ENCODE measurements at places on chromosomes 6 and 20.

DNA sequence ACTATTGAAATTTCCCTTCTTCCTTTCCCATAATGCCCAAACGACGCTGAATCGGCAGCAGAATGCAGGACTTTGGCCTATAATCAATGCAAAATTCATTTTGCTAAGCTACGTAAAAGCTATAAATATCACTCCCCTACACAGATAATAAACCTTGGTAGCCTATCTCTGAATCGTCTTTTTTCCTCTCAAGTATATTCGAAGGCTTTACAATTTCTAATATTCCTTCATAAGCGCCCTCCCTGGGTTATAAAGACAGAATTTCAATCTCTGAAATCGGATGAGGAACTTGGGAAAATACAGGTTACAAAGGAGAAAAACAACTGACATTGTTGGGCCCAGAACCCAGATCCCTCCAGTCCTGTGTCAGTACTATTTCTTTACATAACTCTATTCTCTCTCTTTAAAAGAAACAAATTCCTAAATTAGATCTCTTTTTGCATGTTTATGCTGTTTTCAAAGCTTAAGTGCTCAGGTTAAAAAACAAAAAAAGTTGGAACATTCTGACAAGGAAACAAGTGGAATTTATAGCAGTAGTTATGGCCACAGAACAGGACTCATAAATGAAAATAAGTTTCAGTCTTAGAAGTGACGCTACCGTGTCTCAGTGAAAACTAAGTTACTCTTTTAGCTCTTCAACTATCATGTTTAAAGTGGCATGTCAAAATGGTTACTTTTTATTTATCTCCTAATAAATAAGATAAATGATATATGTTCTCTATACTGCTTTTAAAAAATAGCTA, 84.5 kb downstream of the SESN1 start:
- DNase-seq = no peak

DNA sequence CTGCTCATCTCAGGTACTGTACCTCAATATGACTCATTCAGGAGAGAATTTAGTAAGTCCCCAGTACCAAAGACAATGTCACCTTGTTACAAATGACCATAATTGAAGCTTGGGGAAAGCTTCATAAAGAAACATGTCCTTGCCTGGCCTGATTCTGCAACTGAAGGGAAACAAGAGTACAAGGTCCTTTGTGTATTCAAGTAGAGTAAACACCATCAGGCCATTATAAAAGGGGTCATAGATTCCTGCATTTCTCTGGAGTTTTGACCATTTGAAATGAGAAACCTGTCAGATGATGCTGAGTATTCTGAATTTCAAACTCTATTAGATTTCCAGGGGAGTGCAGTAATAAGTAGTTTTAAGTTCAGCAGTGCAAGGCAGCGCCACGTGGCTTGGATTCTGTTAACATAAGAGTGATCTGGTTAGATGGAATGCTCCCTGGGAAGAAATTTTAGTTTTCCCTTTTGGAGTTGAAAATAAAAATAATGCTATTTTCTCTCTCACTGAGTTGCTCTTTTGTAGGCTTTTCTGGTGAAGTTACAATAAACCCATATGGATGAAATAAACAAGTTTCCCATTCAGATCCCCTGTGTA, 1054.3 kb downstream of the EPHA7 start:
- no peak for DNase-seq

- DNase-seq = no peak
Observed at GRCh38 chr6:122222761-122223160, 176.7 kb upstream of the HSF2 start.

GRCh38 chr20:24832518-24832917, 116.6 kb upstream of the CST7 start:
- no peak for DNase-seq

GRCh38 chr6:162864911-162865310, 137.1 kb downstream of the PACRG start:
- DNase-seq = no peak

DNA sequence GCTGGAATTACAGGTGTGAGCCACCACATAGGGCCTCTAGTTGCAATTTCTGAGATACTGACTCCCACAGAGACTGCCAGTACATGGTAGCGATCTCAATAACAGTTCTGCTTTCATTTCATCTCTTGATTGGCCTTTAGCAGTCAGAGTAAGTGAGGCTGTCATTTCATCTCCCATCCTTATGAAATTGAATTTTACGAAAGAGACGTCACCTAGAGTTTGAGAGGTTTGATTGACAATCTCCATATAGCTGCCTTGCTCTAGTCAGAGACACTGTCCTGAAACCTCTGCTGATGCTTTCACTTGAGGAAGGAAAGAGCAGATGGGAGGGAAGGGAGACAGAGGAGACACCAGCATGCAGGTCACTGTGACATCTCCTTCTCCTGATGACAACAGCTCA, 466.1 kb downstream of the NKAIN2 start:
- no peak for DNase-seq

- DNase-seq = no peak
Observed at GRCh38 chr6:163296835-163297519, 117.5 kb upstream of the QKI start.

DNA sequence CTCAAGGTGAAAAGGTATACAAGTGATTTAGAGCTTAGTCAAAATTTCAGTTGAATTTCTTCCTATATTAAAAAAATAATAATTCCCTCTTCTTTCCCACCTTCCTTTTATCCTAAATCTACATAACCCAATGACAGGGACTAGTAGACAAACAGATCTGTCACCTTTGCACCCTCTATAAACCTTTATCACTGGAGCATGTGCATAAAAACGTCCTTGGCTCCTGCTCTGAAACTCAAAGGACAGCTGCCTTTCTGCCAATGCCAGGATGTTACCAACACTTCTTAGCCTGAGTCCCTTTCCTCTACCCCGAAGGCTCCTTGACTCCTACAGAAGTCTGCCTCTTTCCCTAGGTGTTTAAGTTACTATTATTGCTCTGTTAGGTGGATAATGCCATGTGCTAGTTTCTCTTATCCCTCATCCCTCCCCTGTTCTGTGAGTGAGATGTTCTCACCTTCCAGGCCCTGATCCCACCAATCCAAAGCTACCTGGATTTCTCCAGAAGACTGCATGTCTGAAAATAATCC, 4.3 kb downstream of the CLVS2 start:
- no peak for DNase-seq

- DNase-seq = no peak
Observed at GRCh38 chr20:13113731-13114130, 105.0 kb downstream of the SPTLC3 start.

DNA sequence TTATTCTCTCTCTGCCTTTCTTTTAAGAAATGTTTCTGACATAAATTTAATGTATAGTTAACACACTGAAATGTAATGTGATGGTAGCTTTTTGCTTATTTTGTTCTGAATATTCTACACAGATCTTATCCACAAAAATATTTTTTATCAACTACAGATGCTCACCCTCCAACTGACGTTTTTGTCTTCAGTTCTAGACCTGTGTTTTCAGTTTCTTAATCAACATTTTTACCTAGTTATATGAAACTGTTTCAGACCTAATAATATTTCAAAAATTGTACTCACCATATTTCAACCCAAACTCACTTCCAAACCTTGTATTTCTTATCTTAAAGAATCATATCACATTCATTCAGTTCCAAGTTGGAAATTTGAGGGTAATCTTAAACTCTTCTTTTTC, 452.8 kb downstream of the RFPL4B start:
- no peak for DNase-seq

GRCh38 chr6:42162384-42162783, 10.8 kb upstream of the GUCA1A start:
- DNase-seq = no peak

GRCh38 chr6:1538369-1538768, 71.3 kb upstream of the FOXC1 start:
- no peak for DNase-seq

- no peak for DNase-seq
Observed at GRCh38 chr6:2599817-2600216, 150.9 kb downstream of the MYLK4 start.

DNA sequence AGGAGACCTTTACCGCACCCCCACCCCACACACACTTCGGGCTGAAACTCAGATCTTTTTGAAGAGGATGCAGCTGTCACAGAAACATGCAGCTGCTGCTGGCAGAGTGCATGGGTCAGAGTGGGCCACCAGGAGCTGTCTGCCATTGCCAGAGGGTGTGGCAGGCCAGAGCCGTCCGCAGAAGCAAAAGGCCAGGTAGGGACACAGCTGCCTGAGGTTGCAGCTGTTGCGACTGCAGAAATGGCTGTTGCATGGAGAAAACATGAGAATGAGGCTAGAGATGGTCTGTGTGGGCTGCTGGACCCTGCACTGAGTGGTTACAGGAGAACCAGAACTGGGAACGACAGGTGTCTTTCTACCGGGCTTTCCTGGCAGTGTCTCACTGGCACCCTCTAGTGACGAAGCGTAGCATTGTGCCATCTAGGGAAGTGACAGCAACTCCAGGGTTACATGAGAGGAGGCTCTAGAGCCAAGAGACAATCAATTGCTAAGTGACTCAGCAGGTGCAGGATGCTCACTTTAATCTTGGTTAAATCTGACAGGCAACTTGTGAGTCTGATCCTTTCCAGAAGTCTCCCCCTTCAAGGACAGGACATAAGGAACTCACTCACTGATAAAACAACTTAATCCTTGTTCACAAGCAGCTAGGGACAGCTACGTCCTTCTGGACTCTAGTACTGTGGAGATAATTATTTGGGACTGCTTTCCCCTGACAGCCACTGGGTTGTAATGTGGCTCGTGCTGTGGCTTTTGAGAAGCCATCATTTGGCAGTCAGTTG, 29.1 kb upstream of the SERPINB9 start:
- peak; percentile 82 for DNase-seq

DNA sequence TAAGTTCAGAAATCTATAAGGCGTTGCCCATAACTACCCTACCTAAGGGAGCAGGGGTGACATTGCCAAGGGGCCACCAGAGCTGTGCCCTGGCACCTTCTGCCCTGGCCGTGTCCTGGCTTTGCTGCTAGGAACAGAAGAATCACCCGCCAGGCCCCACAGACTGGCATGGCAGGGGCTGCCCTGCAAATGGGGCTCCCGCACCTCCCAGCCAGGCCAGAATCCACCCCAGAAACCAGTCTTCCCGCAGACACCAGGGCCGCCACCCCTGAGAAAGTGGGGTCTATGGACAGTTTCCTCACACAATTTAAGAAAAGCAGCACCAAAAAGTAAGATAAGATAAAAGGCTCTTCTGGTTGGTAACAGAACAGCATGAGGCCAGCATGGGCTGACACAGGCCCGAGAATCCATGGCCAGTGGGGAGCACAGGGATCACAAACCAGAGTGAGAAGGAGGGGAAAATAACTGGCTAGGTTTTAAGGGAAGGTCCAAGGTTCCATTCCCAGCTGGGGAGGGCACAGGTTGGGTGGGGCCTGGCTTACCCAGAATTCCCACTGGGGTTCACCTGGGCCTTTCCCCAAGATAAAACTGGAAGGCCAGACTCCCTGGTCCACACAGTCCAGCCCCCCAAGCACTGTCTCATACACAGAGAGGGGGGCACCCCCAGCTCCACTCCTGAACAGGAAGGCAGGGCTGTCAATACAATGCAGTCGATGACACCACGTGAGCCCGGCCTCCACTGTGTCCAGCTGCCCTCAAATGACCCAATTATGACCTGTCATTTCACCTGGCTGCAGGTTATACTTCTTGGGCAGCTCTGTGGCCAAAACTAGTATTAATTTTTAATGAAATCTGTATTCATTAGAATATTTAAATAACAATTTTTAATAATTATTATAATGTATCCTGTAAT, 59.4 kb downstream of the PYGB start:
- DNase-seq = no peak

- no peak for DNase-seq
Observed at GRCh38 chr6:21666201-21666691, 72.7 kb downstream of the SOX4 start.
